Natural killer cell treated with Interleukin-12 subunit alpha and Interleukin-12 subunit beta and Interleukin-15 and Interleukin-18, amount 100 ng/mL, for 72 hours (primary cell): ENCODE measurements at places on chromosomes 2 and 18.

- no peak for DNase-seq
Measured at GRCh38 chr2:96114546-96114902, 1.8 kb downstream of the ADRA2B start.

GRCh38 chr2:80002112-80002511 lies 302.4 kb downstream of the LRRTM1 start:
- no peak for DNase-seq

GRCh38 chr2:110772383-110772755 lies 40.0 kb downstream of the ACOXL start:
- no peak for DNase-seq

DNA sequence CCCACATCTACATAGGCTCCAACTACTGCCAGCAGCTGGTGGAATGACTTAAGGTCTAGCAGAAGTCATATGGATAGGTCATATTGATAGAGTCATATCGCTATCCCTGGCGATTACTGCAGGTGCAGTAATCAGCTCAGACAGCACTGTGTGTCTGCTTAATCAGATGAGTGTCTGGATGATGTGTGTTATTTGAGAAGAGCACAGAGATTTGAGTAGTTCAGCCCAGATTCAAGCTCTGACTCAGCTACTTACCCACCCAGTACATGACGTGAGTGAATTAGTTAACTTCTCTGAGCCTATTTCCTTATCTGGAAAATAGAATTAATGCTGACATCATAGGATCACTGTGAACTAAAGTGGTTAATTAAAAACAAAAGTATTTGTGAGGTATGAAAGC lies 78.9 kb downstream of the EHD3 start:
- DNase-seq = no peak

GRCh38 chr2:150528861-150529801 lies 41.7 kb upstream of the RND3 start:
- DNase-seq = no peak

- DNase-seq = no peak
Measured at GRCh38 chr2:239978411-239978810, 46.7 kb downstream of the NDUFA10 start.

DNA sequence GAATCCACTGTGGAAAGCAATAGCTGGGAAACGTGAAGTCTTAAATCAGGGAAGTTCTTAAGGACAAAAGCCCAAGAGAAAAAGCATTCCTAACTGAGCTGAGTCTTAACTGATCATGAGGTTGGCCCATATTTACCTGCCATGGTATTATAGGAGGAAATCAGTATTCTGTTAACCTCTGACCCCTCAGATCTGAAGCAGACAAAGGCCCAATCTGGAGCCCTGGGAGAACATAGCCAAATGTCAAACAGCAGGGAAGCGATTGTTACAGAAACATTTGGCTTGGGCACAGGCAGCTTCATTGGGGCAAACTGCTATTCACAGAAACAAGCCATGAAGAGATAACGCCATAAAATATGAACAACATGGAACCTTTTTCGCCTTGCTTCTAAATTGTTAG lies 18.8 kb downstream of the EPHA4 start:
- no peak for DNase-seq
